Left hindlimb (tissue), 1 donor: ENCODE measurements at places on chromosomes 16 and 17.

DNA sequence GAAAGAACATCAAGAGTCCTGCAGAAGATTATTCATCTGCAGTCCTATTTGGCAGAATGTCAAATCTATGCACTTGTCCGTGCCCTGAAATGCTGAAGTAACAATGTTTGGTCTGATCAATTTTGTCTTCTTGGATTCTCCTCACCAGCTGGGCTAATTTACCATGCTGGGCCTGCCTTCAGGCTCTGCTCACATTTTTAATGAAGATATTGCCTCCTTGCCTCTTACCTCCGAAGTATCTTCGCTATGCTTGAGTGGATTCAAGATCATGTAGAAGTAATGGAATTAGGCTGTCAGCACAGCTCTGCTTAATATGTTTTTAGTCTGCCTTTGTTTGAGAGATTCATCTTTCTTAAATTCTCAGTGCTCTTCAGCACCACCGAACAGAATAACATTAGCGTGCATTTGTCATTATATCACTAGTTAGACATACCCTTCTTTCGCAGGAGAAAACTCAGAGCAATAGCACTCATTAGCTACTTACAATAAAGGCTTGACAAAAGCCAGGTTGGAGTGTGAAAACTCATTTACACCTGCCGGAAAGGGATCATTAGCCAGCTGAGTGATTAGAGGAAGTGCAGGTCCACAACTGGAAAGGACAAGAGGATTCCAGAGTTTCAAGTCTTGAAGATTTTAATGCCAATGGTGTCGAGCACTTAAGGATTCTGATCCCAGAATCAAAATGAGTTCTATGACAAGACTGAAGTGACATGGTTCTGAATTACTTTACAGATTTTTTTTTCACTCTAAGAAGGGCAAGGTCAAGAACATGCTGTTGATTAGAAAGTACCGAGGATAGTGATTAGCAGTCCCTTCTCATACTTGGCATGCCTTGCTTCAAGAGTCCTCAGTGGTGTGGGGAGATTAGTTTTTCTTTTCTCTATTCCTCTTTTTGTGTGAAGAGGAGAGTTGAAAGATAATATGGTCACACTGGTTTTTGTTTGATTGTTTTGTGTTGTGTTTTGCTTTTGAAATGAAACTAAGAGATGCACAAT lies 405.6 kb upstream of the TOM1L1 start:
- no peak for DNase-seq

- no peak for DNase-seq
These were observed 22.9 kb upstream of the CDH13 start for GRCh38 chr16:82603784-82604411.

DNA sequence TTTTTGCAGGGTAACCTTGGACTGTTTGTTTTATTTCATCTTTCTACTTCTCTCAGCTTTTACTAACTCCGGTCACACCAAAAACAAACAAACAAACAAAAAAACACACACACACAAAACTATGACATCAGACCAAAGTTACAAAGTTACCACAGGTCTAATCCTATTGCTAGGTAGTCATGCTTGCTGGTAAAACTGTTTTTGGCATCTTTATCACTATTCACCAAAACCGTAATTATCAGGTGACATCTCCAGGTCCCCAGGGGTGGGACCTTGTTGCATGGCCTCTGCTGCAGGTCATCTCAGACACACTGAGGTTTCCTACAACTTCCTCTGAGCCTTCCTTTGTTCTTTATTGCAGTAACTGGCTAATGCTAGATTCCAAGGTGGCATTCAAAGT lies 162.3 kb downstream of the ABCA8 start:
- DNase-seq = no peak

DNA sequence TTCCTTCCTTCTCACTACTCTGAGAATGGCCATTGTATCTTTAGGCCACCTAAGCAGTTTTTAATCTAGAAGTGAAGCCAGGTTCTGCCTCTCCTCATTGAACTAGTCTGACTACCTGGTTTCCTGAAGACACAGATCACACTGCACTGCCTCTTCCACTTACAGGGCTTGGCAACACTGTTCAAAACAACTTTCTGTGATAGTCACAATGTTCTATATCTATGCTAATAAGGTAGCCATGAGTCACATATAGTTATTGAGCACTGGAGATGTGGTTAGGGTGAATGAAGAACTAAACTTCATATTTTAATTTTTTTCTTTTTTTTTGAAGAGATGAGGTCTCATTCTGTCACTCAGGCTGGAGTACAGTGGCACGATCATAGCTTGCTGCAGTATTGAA lies 26.9 kb downstream of the RND2 start:
- DNase-seq = no peak

GRCh38 chr17:17056156-17056539 lies 13.9 kb downstream of the MPRIP start:
- DNase-seq = no peak

DNA sequence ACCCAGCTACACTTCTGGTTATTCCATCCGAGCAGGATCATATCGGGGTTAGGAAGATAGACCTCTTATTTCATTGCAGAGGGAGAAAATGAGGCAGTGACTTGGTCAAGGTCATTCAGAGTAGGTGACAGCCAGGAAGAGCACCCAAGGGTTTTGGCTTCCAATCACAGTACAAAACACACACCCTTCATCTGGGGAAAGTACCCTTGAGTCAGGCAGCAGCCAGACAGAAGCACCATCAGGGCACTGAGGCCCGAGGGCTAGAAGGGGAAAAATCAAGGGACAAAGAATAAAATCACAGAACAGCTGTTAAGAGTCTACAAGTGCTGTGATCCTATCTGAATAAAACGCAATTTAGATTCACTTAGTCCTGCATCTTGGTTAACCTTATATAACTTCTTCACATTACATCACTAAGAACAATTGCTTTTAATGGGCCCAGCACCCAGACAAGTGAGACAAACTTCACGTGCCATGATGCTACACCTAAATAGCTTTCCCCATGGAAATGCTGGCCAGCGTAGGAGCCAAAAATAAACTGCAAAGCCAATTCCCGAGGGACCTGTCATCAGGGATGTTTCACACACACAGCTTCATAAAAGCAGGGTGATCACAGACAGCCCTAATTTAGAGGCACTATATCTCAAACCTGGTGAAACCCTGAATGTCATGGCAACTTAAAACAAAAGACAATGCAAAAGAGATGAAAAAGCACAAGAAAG lies 4.9 kb downstream of the UBE2O start:
- DNase-seq = no peak

- no peak for DNase-seq
These were observed 125.5 kb upstream of the IRX3 start for GRCh38 chr16:54412037-54412436.

DNA sequence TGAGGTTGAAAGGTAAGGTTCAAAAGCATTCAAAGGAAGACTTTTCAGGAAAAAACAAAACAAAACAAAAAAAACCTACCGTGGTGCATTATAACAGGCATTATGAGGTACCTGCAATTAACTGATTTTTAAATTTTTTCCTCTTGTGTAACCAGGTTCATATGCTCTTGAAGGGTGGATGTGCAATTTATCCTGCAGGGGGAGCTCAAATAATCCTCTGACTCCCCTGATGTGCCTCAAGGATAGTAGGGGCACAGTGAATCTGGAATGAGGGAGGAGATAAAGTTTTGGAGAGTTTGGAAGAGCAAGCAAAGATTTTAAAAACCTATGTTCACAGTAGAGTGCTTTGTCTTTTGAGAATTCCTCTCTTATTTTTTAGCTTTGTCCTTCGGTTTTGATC lies 1349.4 kb downstream of the CDH8 start:
- DNase-seq = no peak

DNA sequence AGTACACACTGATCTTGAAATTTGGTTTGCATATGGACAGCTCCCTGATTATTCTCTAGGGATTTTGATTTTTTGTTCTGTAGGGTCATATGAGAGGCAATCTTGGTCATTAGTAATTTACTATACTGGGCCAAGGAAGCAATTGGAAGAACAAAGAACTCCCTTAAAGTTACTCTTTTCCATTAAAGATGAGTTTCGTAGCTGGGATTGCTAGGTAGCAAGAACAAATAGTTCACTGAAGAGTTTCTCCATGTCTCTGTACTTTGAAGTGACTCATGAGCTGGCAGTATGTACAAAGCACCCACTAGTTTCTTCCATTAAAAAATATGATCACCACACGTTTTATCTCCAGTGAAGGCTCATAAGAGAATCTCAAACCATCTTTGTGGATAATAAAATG lies 6.2 kb upstream of the BCAS3 start:
- no peak for DNase-seq

- DNase-seq = no peak
These were observed 264.1 kb downstream of the ZFHX3 start for GRCh38 chr16:72783716-72784318.

- no peak for DNase-seq
These were observed 13.1 kb upstream of the ITGAL start for GRCh38 chr16:30459456-30459855.

DNA sequence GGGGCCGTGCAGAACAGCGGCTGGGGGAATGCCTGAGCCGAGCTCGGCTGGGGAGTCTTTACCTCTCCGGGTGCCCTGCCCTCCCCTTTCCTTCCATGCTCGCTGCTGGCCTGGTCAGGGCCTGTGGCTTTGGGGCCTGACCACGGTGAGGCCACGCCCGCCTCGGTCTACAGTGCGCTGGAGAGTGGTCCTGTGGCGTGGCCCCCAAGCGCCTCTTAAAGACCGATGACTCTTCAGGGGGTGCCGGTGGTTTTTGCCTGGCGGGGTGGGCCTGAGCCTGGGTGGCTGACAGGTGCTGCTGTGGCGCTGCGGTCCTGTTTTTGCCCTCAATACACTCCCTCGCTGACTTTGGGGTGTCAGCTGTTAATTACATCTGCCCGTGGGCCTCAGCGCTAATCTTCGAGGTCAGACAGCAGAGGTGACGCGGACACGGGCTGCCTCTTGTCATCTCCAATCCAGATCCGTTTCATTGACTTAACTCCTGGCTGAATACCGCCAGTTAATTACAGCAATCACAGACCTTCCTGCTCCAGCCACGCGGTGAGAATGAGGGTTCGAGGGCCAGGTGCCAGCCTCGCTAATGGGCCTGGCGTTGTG lies 29.7 kb downstream of the GSE1 start:
- DNase-seq = no peak

GRCh38 chr16:57739756-57740422 lies 4.3 kb downstream of the KATNB1 start:
- DNase-seq = no peak

GRCh38 chr16:61681124-61681523 lies 355.1 kb downstream of the CDH8 start:
- no peak for DNase-seq
